ENCODE measurements at places on chromosomes 12 and 14. TPM values are rescaled to one million over a fixed set of nuclear protein-coding genes. Genes with fewer than 3 reads are reported as not detected.

AQP2 gene
- total RNA-seq, result not detected

TAMALIN gene
- 11.5 TPM for total RNA-seq

DTX1 gene
- 12.0 TPM for total RNA-seq

OAS2 gene
- total RNA-seq, result 278 TPM

FRMD6 gene
- total RNA-seq, result 7.5 TPM

APOF gene
- not detected for total RNA-seq

HSPB8 gene
- total RNA-seq, result not detected

RTL1 gene
- total RNA-seq, result not detected

P2RX7 gene
- total RNA-seq, result 5.0 TPM

FOXG1 gene
- total RNA-seq, result not detected

KIF5A gene
- total RNA-seq, result 1.4 TPM

PRH2 gene
- not detected for total RNA-seq

PRICKLE1 gene
- 0.21 TPM for total RNA-seq
